ENCODE measurements at places on chromosomes 7 and 10.

GRCh38 chr7:116576350-116577319 lies 51.8 kb downstream of the CAV1 start:
- no peak for DNase-seq

- no peak for DNase-seq
Observed at GRCh38 chr10:18297659-18298058, 157.4 kb downstream of the CACNB2 start.

- DNase-seq = no peak
Observed at GRCh38 chr10:59868696-59869593, 37.4 kb downstream of the CCDC6 start.

DNA sequence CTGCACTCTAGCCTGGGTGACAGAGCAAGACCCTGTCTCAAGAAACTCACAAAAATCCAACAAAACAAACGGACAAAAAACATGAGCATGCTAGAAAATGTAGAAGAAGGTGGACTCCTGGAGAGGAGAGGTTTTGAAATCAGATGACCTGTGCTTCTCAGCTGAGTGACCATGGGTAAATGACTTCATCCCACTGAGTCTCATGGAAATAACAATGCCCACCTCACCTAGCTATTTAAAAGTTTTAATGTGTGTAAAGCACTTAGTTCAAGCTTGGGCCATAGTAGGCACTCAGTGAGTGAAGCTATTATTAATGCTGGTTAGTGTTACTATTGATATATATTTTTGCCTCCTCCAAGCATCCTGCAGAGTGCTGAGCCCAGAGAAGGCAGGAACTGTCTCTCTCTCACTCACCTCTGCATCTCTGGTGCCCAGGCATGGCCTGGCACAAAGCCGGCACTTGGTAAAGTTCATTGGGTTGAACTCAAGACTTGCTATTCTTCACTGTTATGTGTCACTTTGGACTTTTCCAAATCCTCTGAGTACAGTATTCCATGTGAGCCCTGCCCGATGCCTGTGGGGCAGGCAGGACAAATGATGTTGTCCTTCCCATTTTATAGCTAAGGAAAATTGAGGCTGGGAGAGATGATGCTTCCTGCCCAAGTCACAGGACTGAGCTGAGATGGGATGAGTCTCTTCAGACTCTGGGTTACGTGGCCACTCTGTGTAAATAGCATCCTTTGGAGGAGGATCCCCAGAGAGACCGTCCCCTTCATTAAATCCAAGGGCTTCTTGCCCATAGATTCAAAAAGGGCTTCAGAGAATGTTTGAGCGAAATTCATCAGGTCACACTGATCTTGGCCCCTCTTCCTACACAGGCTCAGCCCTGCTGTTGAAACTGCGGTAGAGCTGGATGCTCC lies 81.4 kb upstream of the EMX2 start:
- no peak for DNase-seq

DNA sequence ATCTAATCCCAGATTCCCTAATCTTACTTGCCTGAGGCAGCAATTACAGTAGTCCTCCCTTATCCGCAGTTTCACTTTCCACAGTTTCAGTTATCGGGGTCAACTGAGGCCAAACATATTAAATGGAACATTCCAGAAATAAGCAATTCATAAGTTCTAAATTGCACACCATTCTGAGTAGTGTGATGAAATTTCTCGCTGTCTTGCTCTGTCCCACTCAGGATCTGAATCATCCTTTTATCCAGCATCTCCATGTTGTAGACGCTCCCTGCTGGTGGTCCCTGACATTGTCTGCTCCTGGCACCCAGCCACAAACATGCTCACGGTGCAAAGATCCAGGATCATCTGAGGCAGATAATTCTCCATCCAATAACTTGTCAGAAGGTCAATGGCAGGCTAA lies 128.7 kb upstream of the CXCL12 start:
- DNase-seq = no peak

DNA sequence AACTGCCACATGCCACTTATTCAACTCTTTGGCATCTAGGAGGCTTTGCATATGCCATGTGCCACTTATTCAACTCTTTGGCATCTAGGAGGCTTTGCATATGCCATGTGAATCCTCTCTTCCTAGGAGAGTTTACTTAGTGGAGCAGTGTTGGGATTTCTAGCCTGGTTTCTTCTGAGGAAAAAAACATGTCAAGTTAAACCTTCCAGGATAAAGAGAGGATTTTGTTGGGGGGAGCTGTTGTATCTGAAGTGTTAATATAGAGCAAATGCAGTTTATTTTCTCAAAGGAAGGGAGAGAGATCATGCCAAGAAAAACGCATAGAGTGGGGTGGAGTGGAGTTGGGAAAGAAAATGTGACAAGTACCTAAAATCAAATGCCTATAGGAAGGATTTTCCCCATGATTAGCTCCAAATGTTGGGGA lies 91.5 kb downstream of the MCU start:
- DNase-seq = no peak

DNA sequence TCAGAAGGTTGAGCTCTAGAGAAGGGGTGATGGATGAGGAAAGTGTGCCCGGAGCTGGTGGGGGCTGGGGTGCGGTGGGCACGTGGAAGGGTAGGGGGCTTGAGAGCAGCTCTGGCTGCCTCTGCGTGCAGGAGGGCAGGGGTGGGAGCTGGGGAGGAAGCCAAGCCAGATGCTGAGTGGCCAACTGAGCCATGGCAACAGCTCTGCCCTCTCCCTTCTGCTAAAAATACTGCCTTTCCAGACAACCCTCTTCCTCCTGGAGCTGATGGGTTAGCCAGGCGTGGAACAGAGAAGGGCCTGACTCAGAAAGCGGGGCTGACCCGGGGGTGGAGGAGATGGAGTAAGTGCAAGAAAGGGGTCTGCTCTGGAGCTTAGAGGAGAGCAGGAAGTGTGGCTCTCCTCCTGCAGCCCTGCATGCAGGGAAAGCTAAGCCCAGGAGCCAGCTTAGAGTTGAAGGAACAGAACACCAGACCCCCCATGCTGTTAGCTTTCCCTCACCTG lies 114.6 kb upstream of the AGK start:
- no peak for DNase-seq

DNA sequence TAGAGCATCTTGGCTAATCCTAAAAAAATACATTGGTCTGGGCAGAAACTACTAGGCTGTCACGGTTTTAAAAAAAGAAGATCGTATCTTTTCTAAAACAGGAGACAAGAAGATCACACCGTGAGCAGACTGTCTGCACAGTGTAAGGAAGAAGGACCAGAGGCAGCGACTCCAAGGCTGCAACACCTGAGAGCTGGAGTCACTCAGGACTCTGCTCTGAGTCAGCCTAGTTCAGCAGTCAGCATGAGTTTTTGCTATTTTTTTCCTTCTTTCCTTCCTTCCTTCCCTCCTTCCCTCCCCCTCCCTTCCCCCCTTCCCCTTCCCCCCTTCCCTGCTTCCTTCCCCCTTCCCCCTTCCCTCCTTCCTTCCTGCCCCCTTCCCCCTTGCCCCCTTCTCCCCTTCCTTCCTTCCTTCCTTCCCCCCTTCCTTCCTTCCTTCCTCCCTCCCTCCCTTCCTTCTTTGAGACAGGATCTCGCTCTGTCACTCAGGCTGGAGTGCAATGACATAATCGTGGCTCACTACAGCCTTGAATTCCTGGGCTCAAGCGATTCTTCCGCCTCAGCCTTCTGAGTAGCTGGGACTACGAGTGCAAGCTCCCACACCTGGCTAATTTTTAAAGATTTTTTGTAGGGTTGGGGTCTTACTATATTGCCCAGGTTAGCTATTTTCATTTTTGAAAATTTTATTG lies 24.4 kb downstream of the BAG3 start:
- DNase-seq = no peak

Measured in stimulated activated CD4-positive, alpha-beta T cell treated with anti-CD3 and anti-CD28 coated beads, TNF-alpha, amount 100 ng/mL, for 4 hours (primary cell).